ENCODE measurements at places on chromosomes 3 and 15.

DNA sequence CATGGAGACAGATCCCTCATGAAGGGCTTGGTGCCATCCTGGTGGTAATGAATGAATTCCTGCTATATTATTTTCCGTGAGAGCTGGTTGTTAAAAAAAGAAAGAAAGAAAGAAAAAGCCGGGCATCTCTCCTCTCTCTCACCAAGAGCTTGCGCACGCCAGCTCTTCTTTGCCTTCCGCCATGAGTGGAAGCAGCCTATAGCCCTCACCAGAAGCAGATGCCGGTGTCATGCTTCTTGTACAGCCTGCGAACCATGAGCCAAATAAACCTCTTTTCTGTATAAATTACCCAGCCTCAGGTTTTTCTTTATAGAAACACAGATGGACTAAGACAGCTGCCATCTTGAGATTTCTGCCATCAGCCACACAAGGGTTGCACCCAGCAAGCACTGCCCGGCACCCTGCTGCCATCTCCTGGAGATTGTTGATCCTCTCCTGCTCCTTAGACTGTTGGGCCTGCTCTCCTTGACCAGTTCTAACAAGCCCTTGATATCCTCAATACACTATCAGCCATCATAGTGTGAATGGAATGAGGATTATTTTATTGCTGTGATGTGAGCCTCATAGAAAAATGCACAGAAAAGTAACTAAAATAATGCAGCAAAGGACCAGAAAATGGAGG lies 3.5 kb upstream of the AHSG start:
- no peak for DNase-seq

DNA sequence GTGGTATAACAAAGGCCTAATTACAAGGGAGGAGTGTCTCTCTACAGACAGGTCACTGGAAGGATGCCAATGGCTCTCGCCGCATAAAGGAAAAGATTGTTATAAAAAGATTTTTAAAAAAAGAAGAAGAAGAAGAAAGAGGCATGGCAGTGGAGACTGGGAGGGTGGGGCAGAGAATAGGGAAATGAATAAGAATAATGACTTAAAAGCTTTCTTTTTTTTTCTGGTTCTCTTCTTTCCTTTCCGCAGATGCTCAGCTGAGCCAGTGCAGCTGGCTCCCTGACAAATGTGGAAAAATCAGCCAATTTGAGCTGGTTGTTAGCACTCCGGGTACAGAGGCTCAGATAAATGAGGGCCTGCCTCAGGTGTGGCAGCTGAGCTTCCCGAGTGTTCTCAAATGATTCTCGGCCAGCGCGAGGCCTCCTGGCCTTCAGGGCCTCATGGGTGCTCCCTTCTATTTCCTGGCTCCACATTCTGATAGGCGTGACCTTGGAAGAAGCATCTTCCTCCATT lies 234.1 kb downstream of the RORA start:
- DNase-seq: no peak

DNA sequence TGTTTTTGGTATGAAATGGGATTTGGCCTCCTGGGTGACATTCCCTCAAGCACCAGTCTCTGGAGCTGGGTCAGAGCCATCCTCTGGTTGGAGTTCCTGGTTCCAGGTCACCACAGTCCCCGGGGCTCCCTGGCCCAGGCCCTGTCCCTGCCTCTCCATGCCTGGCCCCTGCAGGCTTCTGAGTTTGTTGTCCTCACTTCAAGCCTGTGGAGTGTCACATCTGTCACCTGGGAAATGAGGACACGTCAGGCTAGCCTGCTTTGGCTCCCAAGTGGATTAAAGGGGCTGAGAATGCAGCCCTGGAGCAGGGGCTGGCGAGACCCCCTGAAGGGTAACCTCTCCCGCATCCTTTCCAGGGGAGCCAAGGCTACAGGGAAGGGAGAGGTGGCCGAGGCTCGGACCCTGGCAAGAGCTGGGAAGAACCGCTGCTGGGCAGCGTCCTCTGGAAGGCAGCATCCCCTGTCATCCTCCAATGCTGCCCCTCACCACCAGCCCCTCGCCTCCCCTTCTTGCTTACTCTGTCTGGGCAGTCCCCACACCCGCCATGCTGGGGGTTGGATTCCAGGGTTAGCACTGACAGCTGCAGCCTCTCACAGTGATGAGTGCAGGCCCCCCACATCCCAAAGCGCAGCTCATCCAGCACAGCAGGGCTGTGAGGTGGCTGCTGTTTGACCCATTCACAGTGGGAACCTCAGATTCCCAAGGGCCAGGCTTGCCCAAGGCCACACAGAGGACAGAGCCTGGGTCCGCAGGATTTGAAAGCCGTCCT lies 75.5 kb upstream of the IQSEC1 start:
- DNase-seq: no peak

DNA sequence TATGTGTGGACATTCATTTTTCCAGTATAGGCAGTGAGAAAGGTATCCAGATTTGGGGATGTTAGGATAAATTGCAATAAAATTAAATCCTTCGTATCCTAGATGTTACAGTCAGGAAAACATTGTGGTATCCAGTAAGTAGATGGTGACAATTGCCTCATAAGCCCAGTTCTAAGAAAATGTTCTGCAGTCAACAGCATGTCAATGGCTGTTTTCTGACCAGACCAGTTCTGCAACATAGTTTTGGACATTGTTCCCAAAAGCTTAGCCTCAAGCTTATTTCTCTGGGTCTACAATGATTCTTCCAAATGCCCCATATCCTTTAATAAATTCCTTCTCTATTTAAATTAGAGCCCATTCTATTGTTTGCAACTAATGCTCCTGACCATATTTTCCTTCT lies 480.7 kb downstream of the FHIT start:
- no peak for DNase-seq

- DNase-seq: no peak
Observed at GRCh38 chr15:80778964-80779657, at the start of gene CEMIP. Gene CEMIP (plus strand): TSS chr15:80779370. CDS start chr15:80873880, 94,510 bp downstream.

DNA sequence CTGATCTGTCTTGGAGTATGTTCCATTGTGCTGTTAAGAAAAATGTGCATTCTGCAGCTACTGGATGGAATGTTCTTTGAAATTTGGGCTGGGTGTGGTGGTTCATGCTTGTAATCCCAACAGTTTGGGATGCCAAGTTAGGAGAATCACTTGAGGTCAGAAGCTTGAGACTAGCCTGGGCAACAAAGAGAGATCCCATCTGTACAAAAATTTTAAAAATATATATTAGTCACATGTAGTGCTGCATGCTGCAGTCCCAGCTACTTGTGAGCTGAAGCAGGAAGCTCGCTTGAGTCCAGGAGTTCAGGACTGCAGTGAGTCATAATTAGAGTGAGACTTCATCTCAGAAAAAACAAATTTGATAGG lies 62.8 kb upstream of the PLSCR4 start:
- DNase-seq: peak; percentile 64

DNA sequence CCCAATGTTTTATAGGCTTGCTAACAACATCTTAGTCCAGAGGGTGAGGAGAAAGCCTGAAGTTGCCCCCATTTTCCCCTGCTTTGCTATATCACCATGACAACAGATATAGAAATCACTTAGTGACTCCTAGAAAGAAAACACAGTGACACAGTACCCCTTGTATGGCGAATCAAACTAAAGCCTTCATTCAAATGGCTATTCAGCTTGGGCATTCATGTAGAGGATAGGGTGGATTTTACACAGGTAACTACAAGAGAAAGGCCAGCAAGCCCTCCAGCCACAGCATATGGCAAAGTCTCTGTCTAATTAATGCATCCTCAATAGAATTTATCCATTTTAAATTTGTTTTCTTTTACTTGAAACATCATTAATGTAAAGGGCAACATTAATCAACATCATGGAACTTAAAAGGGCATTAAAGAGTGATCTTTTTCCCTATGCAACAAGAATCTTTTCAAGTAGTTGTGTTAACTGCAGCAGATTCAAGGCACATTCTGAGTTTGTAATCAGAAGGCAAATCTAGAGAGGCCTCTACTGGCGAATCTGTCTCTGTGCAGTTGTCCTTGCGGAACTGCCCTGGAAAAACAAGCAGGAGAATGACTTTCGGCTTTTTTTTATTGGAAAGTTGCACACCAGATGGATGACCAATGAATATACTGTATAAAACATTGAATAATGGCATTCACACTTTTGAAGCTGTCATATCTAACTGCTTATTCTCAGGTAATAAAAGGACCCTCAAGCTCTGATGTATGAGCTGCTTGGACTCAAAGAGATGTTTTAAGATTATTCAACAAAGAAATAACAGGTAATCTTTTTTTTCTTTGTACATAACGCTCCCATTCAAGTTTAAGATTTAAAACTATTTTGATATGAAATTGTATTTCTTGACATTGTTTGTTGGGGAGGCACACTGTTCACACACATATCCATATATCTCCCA lies 621.7 kb upstream of the AGTR1 start:
- peak; percentile 15 for DNase-seq

- DNase-seq: no peak
Observed at GRCh38 chr3:37986479-37987314, 3.9 kb upstream of the VILL start.

GRCh38 chr3:170680593-170680992 lies 94.7 kb upstream of the SLC7A14 start:
- DNase-seq: no peak

GRCh38 chr3:42063888-42064287 lies 27.3 kb upstream of the TRAK1 start:
- peak; percentile 90 for DNase-seq

GRCh38 chr3:146554151-146554760 lies 9.8 kb upstream of the PLSCR1 start:
- DNase-seq: no peak

GRCh38 chr15:60788692-60789103 lies 309.8 kb upstream of the ICE2 start:
- no peak for DNase-seq

Measured in BJ (cell line).